ENCODE measurements at places on chromosomes 16 and 17. TPM values are rescaled to one million over a fixed set of nuclear protein-coding genes. Genes with fewer than 3 reads are reported as not detected.
A peak's percentile ranks its signal among the peaks of the same experiment; 100 is the strongest.

Gene CHST5
- 0.32 TPM for total RNA-seq

DNA sequence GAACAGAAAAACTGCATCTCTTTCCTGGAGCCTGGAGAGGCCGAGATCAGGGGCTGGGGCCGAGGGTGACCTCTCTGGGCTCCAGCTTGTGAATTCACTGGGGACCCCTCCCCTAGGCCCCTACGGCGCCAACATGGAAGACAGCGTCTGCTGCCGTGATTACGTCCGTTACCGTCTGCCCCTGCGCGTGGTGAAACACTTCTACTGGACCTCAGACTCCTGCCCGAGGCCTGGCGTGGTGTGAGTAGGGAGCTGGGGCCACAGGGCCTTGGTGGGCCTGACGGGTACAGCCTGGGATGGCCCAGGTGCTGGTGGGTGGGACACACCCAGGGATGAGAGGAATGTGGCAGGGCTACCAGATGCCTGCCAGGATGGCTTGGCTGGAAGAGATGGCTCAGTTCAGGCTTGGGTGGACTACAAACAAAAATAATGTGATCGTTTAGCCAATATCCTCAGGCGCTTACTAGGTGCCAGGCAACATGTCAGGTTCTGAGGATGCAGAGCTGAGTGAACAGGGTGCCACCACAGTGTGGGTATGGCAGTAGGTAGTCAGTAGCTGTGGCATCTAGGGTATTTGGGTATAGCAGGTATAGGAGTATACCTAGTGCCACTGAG lies 1.8 kb downstream of the CCL22 start:
- H3K36me3 ChIP-seq, result no peaks in the 10 kb centered on the region
- DNase-seq, result no peak
- no peaks in the 10 kb centered on the region for H3K4me1 ChIP-seq
- H3K27me3 ChIP-seq, result no peaks in the 10 kb centered on the region
- no peak overlapping the region for H3K4me3 ChIP-seq

DNA sequence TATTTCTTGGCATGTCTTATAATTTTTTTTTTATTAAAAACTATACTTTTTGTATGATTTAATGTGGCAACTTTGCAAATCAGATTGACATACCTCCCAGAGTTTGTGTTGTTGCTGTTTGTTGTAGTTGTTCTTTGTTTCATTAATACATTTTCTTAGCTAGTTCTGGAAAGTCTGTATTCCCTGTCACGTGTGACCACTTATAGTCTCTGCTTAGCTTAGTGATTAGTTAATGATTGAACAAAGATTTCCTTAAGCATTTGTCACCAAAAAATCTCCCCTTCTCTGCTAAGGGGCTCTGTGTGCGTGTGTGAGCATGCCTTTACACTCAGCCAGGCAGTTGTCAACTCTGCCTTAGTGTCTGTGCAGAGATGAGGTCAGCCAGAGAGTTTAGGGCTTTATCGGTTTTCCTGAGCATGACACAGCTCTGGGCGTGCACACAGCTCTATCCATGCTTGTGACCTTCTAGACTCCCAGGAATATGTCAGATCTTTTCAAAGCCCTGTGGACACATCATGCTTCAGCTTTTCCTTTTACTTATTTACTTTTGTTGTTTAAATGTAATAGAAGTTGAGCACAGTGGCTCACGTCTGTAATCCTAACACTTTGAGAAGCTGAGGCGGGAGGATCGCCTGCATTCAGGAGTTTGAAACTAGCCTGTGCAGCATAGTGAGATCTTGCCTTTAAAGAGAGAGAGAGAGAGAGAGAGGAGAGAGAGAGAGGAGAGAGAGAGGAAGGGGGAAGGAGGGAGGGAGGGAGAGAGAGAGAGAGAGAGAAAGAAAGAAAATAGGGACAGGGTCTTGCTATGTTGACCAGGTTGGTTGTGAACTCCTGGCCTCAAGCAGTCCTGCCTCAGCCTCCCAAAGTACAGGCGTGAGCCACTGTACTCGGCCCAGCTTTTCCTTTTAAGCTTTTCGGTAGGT lies 21.9 kb downstream of the DNAI2 start:
- no peaks in the 10 kb centered on the region for H3K4me1 ChIP-seq
- no peak overlapping the region for H3K27ac ChIP-seq

DNA sequence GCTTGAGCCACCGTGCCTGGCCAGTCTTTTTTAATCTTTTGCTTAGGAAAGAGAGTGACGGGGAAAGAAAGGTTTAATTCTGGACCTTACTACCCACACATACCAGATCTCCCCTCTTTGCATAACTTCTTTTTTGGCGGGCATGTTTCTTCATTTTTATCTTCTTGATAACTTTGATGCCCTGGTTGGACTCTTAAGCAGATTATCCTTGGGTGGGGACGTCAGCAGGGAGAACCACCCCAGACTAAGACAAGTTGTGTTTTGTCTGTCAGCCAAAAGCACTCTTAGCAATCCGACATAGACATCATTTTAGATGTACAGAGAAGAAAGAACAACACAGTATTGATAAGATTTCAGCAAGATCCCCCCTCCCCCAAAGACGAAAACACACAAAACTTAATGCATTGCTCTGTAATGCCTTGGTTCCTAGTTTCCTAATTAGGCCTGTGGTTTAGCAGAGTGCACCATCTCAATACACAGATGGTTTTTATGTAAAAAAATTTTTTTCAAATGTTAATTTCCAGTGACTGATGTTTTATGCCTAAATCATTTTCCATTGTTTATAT lies 99.9 kb downstream of the MSI2 start:
- H3K4me3 ChIP-seq, result no peak overlapping the region
- H3K27me3 ChIP-seq, result no peaks in the 10 kb centered on the region
- peaks cover 8% of the 10 kb centered on the region for H3K4me1 ChIP-seq
- no peaks in the 10 kb centered on the region for H3K36me3 ChIP-seq
- no peak overlapping the region for H3K27ac ChIP-seq

GRCh38 chr17:77393274-77393600 lies 252.5 kb downstream of the SEC14L1 start:
- no peak overlapping the region for H3K27ac ChIP-seq
- no peak for DNase-seq

DNA sequence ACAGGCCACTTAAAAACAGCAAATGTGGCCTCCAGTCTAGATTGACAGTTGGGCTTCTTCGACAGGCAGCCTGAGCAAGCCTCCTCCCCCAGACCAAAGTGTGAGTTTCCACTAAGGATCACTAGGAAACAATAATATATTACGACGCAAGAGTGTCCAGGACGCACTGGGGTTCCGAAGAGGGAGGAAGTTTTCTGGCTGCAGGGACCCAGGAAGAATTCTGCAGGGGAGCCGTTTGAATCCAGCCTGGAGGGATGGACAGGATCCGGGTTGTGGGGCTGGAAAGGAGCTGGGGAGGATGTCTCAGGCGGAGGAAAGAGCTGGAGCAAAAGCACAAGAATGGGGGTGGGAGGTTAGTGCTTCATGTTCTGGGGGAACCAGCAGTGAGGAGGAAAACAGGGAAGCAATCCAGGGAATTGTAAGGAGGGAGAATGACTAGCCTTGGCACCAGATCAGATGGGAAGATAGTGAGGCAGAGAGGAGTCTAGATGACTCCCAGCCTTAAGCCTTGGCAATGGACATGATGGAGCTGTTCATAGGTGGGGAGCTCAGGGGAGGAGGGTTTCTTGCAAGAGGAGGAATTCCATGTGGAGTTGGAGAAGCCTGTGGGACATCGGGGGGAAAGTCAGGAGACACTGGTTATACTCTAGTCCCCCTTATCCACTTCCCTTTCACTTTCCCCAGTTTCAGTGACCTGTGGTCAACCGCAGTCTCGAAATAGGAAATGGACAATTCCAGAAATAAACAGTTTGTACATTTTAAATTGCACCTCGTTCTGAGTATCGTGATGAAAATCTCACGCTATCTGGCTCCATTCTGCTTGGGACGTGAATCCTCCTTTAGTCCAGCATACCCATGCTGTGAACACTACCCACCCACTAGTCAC lies 26.6 kb downstream of the NGFR start:
- no peaks in the 10 kb centered on the region for H3K4me1 ChIP-seq
- no peak for DNase-seq
- H3K27ac ChIP-seq, result no peak overlapping the region
- H3K27me3 ChIP-seq, result no peaks in the 10 kb centered on the region

GRCh38 chr17:34720760-34721159 lies 141.4 kb downstream of the TMEM132E start:
- H3K27me3 ChIP-seq, result peaks cover 21% of the 10 kb centered on the region
- peak; percentile 44 for DNase-seq
- no peaks in the 10 kb centered on the region for H3K36me3 ChIP-seq
- H3K4me3 ChIP-seq, result no peak overlapping the region
- H3K27ac ChIP-seq, result no peak overlapping the region

GRCh38 chr16:23334457-23334853 lies 32.4 kb downstream of the SCNN1B start:
- H3K4me1 ChIP-seq, result peaks cover 5% of the 10 kb centered on the region
- no peaks in the 10 kb centered on the region for H3K36me3 ChIP-seq
- no peaks in the 10 kb centered on the region for H3K27me3 ChIP-seq
- H3K27ac ChIP-seq, result no peak overlapping the region

DNA sequence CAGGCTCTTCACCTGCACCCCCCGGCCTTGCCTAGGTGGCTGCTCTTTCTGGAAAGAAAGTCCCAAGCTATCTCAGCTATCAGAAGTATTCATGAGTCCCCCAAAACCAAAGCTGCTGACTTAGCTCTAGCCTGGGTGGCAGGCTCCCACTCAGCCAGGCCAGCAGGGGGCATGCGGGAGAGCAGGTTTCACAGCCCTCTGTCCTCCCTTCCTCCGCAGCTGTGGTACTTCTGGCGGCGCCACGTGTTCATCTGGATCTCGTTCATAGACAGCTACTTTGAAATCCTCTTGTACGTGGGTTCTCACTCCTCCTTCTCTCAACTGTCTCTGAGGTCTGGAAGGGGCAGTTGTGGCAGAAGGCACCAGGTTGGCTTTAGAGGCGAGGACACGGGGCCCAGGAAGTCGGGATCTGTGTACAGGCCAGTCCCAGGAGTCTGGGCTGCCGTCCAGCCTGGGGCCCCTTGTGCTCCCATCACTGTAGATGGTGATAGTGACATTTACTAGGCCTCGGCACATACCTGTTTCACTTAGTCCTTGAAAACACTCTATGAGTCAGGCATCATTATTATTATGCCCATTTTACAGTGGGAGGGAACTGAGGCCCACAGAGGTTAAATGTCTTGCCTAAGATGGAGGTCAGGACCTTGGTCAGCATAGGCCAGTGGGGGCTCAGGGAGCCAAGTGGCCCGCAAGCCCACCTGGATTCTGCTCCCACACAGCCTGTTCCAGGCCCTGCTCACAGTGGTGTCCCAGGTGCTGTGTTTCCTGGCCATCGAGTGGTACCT lies 12.9 kb downstream of the TRPV2 start:
- H3K36me3 ChIP-seq, result no peaks in the 10 kb centered on the region
- peaks cover 2% of the 10 kb centered on the region for H3K4me1 ChIP-seq
- DNase-seq, result no peak

GRCh38 chr16:75420987-75421819 lies 12.1 kb downstream of the CFDP1 start:
- no peak for DNase-seq
- no peaks in the 10 kb centered on the region for H3K4me1 ChIP-seq
- H3K27me3 ChIP-seq, result no peaks in the 10 kb centered on the region
- H3K27ac ChIP-seq, result no peak overlapping the region
- no peaks in the 10 kb centered on the region for H3K36me3 ChIP-seq
- no peak overlapping the region for H3K4me3 ChIP-seq

- H3K36me3 ChIP-seq, result no peaks in the 10 kb centered on the region
- DNase-seq, result no peak
- no peak overlapping the region for H3K4me3 ChIP-seq
Measured at GRCh38 chr16:87471278-87472141, 21.3 kb downstream of the ZCCHC14 start.

Measured in HCT116 (cell line).